ENCODE measurements at places on chromosomes 1 and 21. TPM values are rescaled to one million over a fixed set of nuclear protein-coding genes. Genes with fewer than 3 reads are reported as not detected.

DNA sequence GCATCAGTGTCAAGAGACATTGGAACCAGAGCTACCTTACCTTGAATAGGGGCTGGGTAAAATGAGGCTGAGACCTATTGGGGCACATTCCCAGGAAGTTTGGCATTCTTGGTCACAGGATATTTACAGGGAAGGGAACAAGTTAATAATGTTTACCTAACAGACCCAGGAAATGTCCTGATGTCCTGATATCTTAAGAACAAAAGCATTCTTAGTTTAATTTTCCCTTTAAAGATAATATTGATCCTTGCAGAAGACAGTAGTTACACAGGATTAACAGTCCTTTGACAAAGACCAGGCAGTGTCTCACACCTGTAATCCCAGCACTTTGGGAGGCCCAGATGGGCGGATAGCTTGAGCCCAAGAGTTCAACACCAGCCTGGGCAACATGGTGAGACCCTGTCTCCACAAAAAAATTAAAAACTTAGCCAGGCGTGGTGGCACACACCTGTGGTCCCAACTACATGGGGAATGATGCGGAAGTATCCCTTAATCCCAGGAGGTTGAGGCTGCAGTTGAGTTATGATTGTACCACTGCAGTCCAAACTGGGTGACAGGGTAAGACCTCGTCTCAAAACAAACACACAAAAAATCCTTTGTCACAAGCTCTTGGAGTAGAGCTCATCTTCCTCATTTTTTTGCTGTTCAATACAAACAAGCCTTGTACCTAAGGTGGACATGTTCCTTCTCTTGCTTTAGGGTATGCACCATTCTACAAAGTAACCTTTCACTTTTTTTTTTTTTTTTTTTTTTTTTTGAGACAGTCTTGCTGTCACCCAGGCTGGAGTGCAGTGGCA is 1.3 kb upstream of the TOMM20 start:
- DNase-seq, result no peak

SPRR1A gene
- not detected for total RNA-seq

DNA sequence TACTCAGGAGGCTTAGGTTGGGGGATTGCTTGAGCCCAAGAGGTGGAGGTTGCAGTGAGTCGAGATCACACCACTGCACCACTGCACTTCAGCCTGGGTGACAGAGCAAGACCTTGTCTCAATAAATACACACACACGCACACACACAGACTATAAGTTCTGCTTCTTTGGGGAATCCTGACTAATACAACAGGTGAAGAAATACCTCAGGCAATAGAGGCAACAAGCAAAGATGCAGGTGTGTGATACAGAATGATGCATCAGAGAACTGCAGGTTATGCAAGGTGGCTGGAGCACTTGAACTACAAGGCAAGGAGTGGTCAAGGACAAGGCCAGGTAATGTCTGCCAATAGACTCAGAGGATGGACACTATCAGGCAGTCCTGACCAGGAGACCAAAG is 117.6 kb upstream of the ZNF678 start:
- DNase-seq, result no peak

DNA sequence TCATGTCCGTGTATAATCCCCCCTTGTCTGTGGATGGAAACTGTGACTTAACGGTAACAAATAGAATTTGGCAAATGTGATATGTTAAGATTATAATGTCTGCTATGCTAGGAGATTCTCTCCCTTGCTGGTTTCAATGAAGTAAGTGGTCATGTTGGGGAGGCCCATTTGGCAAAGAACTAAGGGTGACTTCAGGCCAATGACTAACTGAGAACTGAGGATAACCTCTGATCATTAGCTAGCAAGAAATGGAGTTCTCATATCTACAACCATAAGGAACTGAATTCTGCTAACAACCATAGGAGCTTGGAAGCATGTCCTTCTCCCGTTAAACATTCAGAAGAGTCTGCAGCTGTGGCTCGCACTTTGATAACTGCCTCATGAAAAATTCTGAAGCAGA is 2.3 kb downstream of the IFI44L start:
- no peak for DNase-seq

MATN1 gene
- total RNA-seq, result 0.36 TPM

Data from cardiac muscle cell (in vitro differentiated cells and primary cell).